ENCODE measurements at places on chromosomes 16 and 17. TPM values are rescaled to one million over a fixed set of nuclear protein-coding genes. Genes with fewer than 3 reads are reported as not detected.

The CCL18 gene
- not detected for total RNA-seq

The HID1 gene
- total RNA-seq = 5.0 TPM

The CHST5 gene
- total RNA-seq = not detected

The RPL13 gene
- 5,602 TPM for total RNA-seq

The CASKIN2 gene
- 12.6 TPM for total RNA-seq

The HOXB1 gene
- not detected for total RNA-seq

The PRSS22 gene
- total RNA-seq = not detected

The TEKT5 gene
- total RNA-seq = 0.07 TPM

The CLEC19A gene
- total RNA-seq = 8.2 TPM

DNA sequence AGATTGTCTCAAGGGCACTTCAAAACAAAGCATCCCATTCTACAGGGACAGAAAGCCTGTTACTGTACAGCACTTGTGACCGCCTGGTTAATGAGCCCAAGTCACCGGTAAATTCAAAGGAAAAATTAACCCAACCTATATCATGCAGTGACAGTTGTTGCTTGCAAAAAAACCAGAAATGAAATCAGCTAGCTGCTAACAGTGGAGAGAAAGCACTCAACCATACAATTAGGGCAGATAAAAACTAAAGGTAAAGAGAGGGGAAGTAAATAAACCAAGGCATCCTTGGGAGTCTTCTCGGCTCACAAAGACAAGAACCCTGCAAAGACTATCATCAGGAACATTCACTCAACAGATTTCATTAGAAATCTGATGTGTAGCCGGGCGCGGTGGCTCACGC, 5.9 kb downstream of the RETREG3 start:
- peaks cover 9% of the 10 kb centered on the region for H3K4me1 ChIP-seq
- H3K36me3 ChIP-seq = no peaks in the 10 kb centered on the region
- H3K4me3 ChIP-seq = no peak overlapping the region
- H3K27me3 ChIP-seq = no peaks in the 10 kb centered on the region
- no peak overlapping the region for H3K27ac ChIP-seq
- no peak for DNase-seq

DNA sequence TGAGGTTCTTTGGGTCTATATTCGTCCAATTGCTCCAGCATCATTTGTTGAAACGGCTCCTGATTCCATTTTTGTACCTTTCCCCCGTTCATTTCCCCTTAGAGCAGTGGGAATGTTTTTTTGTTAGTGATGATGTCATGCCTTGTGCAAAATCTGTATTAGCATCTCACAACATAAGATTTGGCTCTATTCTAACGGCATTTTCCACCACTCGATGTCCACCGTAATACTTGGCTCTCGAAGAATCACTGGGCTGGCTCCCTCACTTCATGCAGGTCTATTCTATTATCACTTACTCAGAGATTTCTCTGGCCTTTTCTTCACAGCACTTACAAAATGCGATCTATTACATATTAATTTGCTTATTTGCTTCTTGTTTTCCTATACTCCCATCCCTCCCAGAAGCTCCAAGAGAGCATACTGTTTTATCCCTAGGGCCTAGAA, 571 bp upstream of the NME1 start:
- H3K36me3 ChIP-seq = peaks cover 4% of the 10 kb centered on the region
- H3K4me3 ChIP-seq = peak overlapping the region; percentile 71
- no peak for DNase-seq
- no peaks in the 10 kb centered on the region for H3K27me3 ChIP-seq
- H3K4me1 ChIP-seq = peaks cover 16% of the 10 kb centered on the region

DNA sequence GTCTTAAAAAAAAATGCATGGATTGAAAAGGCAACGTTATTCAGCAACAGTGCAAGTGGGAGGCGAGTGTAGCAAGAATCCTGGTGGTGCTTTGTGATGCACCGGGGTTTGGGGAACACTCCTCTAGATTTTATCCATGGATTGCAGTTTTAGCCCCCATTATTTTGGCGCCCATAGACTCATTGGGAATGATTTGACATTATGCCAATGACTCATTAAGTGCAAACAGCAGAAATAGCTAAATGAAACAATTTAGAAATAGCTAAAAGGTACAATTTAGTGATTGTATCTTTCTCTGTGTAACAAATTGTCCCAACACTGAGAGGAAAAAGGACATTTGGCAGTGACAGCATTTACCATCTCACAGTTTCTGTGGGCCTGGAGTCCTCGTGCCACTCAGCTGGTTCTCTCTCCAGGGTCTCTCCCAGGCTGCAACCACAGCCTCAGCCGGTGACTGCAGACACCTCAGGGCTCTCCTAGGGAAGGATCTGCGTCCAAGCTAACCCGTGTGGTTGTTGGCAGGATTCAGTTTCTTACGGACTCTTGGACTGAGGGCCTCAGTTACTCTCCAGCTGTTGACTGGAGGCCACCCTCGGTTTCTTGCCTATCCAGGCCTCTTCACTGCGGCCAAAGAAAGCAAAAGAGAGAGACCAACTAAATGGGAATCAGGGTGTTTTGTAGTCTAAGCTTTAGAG, 398.7 kb downstream of the SNX29 start:
- H3K4me3 ChIP-seq = no peak overlapping the region
- DNase-seq = no peak
- no peaks in the 10 kb centered on the region for H3K36me3 ChIP-seq
- no peaks in the 10 kb centered on the region for H3K4me1 ChIP-seq

- no peak overlapping the region for H3K27ac ChIP-seq
- no peaks in the 10 kb centered on the region for H3K36me3 ChIP-seq
- no peaks in the 10 kb centered on the region for H3K27me3 ChIP-seq
- H3K4me3 ChIP-seq = peak overlapping the region; percentile 90
- DNase-seq = no peak
Measured at GRCh38 chr17:48910370-48910769, 2.2 kb downstream of the UBE2Z start.

- no peak for DNase-seq
- H3K36me3 ChIP-seq = no peaks in the 10 kb centered on the region
- H3K4me3 ChIP-seq = no peak overlapping the region
Measured at GRCh38 chr17:36149296-36149820, 27.1 kb downstream of the TBC1D3B start.

DNA sequence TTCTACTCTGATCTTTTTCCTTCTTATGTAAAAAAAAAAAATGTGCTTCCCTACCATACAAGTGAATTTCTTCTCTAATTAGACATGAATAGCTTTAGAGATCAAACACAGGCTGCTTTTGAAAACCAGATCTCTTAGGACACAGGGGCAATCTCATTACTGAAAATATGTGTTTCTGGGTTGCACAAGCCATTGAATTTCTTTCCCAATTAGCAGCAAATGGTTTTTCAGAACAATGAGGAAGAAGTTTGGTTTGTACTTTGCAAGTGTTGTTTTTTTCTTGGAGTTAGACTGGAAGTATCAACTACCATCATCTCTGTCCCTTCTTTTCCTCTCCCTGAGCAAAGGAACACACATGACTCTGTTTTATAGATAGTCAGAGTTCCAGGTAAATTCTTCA, 5.6 kb upstream of the ANKS4B start:
- no peak overlapping the region for H3K27ac ChIP-seq
- H3K4me3 ChIP-seq = no peak overlapping the region
- no peaks in the 10 kb centered on the region for H3K36me3 ChIP-seq
- H3K27me3 ChIP-seq = no peaks in the 10 kb centered on the region

DNA sequence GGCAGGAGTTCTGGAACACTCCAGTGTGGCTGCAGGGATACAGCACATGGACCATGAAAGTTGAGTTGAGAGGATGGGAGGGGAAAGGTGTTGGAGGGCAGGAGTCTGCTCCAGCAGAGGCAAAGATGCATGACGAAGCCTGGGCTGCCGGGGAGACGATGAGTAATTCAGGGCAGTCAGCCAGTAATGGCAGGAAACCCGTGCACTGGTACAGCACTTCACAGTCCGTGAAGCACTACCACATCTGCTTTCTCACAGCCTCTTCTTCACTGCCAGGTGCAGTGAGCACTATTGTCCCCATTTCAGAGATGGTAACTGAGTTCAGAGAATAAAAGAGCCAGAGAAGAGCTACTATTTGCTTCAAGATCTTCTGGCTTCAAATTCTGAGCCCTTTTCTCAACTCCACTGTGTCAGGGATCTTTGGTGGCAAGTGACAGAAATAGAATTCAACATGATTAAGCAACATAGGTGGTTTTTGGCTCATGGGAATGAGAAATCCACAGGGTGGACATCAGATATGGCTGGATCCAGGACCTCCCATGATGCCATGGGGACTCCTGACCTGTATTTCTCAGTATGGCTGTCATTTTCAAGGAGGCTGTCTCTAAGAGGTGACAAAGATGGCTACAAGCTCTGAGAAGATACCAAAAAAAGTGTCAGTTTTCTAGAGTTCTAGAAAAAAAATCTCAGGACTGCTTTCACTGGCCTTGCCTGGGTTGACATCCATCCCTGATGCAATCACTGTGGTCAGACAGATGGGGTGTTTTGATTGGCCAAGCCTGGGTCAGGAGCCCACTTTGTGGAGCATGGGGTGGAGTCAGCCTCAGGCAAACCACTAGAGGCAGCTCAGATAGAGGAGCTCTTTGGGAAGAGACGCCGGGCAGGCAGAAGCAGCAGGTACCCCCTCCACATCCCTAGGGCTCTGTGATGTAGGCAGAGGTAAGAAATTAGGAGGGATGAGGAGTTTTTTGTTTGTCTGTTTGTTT, 24.7 kb downstream of the IL21R start:
- no peak for DNase-seq
- no peaks in the 10 kb centered on the region for H3K4me1 ChIP-seq
- no peaks in the 10 kb centered on the region for H3K36me3 ChIP-seq
- no peaks in the 10 kb centered on the region for H3K27me3 ChIP-seq

GRCh38 chr17:17818088-17818526, 18.7 kb downstream of the SREBF1 start:
- peaks cover 21% of the 10 kb centered on the region for H3K4me1 ChIP-seq
- H3K27me3 ChIP-seq = no peaks in the 10 kb centered on the region
- H3K27ac ChIP-seq = no peak overlapping the region
- no peaks in the 10 kb centered on the region for H3K36me3 ChIP-seq

Measured in neural progenitor cell (in vitro differentiated cells).